ENCODE measurements at places on chromosomes 3 and 15.

DNA sequence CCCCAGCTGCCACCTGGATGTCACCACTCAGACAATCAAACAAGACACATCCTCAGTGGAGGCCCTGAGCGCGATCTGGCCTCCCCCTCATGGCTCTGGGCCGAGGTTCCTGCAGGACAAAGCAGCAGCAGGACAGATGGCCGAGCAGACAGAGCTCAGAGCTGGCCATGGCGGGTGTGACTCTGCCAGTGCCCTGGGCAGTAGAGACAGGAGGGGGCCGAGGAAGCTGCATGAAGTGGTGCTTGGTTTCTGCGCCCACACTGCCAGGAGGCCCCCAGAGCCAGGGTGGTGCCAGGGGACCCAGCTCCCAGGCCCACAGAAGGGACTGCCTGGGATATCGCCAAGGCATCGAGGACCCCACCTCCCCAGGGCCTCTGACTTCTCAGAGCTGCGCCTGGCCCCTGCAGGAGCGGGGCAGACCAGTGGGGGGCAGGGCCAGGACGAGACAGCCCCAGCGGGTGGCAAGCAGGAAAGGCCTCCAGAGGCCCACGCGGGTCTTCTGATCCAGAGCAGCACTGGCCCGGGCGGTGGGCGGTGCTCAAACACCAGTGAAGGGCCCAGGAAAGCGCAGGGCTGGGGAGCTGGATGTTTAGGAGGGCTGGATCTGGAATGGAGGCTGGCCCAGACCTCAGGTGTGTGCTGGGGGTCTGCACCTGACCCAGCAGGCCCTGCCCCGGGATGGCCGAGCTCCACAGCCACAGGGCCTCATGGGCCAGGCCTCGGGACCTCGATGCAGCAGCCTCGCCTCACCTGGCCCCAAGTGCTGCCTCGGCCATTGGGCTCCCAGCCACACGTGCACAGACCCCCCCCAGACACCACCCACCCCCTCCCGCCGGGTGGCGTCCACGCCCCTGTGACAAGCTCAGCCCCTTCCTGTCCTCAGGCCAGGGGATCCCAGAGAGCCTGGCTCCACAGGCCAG lies 76.0 kb downstream of the GOLGA8G start:
- no peak for DNase-seq

- no peak for DNase-seq
These were observed 3.0 kb upstream of the GCSAM start for GRCh38 chr3:112136046-112136445.

DNA sequence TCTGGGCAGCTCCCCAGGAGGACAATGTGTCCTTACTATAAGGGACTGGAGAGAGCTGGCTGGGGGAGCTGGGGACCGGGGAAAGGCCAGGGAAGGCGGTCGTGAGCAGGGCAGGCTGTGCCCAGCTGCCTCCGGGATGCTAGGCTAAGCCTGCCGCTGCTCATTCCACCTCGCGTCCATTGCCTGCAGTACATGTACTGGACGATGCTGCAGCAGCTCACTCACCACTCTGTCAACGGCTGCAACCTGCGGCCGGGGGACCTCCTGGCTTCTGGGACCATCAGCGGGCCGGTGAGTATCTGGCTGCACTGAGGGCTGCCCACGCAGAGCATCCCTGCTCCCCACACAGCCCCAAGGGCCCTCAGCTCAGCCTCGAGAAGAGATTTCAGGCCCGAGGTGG lies 27.1 kb downstream of the FAH start:
- no peak for DNase-seq

- no peak for DNase-seq
These were observed 170.7 kb upstream of the TP63 start for GRCh38 chr3:189460511-189460910.

DNA sequence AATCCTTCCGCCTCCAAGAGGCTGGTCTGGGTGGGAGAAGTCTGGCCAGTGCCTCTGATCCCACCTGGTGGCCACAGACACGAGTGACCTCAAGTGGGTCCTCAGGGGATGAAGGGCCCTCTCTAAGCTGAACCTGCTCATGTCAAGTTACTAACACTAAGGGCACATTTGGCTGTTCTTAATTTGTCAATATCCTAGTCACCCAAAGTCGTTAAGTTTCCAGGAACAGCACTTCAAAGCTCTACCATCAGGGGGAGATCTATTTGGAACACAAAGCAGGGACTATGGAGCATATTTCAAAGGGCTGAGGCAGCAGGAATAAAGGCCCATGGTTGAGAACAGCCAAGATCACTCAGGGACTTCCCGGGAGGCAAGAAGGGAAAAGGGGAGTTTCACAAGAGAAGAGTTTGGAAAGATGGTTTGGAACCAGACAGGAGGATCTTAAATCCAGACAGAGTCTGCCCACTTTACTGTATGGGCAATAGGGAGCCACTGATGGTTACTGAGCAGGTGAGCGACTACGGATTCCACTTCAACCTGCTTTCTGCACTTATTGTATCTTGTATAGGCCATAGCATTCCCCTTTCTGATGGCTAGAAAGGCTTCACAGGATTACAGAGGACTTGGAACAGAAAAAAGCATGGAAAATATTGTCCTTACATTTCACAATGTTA lies 13.7 kb downstream of the OXTR start:
- DNase-seq, result no peak

DNA sequence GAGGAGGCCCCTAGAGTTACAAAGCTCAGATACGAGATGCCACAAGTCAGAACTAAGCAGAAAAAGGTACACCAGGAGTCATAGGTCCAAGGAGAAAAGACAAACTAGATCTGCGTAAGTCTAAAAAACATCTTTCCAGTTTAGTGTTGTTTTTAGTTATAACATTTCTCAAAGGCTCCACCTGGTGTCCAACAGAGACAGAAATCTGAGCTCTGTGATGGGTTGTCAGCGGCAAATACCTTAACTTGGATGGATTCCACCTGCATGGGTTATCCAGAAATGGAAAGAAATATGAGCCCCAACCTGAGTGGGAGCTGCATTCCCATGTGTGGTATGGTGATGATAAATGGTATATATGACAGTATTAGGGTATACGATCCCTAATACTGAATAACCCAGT lies 238.6 kb upstream of the CHRM5 start:
- no peak for DNase-seq

DNA sequence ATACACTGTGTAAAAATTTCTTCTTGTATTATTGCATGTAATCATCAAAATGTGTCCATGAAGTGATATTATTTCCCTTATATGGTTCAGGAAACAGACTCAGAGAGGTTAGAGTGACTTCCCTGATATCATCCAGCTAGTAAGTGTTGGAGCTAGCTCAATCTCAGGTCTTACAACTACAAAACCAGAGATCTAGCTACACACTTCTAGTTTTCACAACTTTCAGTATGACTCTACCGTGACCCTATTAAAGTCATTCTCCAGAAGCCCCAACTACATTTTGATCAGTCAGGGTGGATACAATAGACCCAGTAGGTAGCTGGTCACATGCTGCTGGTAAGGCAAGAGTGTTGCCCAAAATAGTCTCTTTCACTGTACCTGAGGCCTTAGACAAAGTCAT lies 165.3 kb downstream of the GOLIM4 start:
- DNase-seq, result no peak

DNA sequence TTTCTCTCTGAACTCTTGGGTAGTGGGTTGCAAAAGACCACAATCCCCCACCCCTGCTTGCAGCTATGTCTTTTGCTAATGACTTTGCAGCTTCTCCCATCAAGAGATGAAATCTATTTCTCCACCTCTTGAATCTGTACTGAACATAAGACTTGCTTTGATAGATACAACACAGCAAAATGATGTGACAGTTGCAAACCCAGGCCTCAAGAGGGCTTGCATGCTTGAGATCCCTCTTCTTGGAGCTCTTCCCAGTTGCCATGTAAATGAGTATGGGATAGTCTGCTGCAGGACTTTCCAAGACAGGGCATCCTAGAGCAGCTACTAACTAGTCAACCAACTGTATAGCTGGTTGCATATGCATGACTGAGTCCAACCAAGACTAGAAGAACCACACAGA lies 783.6 kb downstream of the PDCD6IP start:
- DNase-seq, result no peak

DNA sequence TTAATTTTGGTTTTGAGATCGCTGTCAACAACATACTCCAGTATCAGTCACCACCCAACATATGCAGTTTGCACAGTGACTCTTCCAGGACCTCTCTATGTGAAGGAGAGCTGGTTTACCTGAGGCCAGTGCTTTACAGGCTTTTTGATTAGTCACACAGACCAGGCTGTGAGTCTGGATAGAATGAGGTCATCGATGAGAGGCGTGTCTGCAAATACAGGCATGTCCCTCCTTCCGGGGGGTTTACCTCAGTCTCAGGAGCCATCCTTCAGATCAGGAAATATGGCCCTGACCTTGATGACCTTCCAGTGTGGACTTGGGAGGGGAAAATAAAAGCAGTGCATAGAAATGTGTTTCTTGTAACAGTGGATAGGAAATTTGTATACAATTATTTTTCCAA lies 46.9 kb downstream of the KBTBD12 start:
- DNase-seq, result no peak

Data from stimulated activated CD8-positive, alpha-beta memory T cell treated with anti-CD3 and anti-CD28 coated beads, Interleukin-4, amount 100 ng/mL, for 1 hour (primary cell).